CD4-positive, alpha-beta T cell treated with Interleukin-12 subunit alpha and Interleukin-12 subunit beta, for 1 hour (primary cell): ENCODE measurements at places on chromosomes 7 and 10.

- DNase-seq, result no peak
Observed at GRCh38 chr10:114604357-114605130, 53.5 kb downstream of the ABLIM1 start.

DNA sequence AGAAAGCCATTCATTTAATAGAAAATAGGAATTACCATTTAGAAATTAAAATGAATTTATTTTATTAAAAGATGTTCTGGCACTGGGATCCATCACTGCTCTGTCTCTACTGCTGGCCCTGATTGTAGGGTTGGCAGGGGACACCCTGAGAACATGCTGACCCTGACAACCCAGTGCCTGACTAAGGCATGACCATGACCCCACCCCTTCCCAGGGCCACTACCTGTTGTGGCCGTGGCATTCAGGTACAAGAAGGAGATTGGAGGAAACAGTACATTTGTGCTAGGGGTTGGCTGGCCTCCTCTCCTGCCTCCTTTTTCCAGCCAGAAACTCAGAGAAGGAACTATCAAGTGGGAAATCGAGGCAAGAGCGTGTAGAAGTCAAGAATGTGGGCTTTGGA is 197.0 kb upstream of the ZMIZ1 start:
- DNase-seq, result no peak

- no peak for DNase-seq
Observed at GRCh38 chr10:80210259-80210658, 4.9 kb upstream of the ANXA11 start.

- DNase-seq, result peak; percentile 72
Observed at GRCh38 chr10:91251430-91252056, 31.1 kb downstream of the PCGF5 start.

- DNase-seq, result no peak
Observed at GRCh38 chr10:75527542-75527941, 96.1 kb downstream of the LRMDA start.
